ENCODE measurements at places on chromosomes 1 and 21. TPM values are rescaled to one million over a fixed set of nuclear protein-coding genes. Genes with fewer than 3 reads are reported as not detected.

Gene COL11A1
- polyA plus RNA-seq, result not detected

Gene CYP4X1
- not detected for polyA plus RNA-seq

Gene TRAF5
- 128 TPM for polyA plus RNA-seq

Gene AADACL3
- not detected for polyA plus RNA-seq

Gene TMEM269
- polyA plus RNA-seq, result 0.21 TPM

Gene MYBPHL
- polyA plus RNA-seq, result not detected

Gene TTC22
- polyA plus RNA-seq, result 7.8 TPM

Gene OR2L3
- 0.42 TPM for polyA plus RNA-seq

Gene RIMS3
- polyA plus RNA-seq, result 0.78 TPM

Gene TMIGD3
- polyA plus RNA-seq, result not detected

Gene THEM5
- polyA plus RNA-seq, result not detected

Gene VCAM1
- not detected for polyA plus RNA-seq

Gene FAM72B
- polyA plus RNA-seq, result 0.45 TPM

Gene KIF17
- polyA plus RNA-seq, result not detected

DNA sequence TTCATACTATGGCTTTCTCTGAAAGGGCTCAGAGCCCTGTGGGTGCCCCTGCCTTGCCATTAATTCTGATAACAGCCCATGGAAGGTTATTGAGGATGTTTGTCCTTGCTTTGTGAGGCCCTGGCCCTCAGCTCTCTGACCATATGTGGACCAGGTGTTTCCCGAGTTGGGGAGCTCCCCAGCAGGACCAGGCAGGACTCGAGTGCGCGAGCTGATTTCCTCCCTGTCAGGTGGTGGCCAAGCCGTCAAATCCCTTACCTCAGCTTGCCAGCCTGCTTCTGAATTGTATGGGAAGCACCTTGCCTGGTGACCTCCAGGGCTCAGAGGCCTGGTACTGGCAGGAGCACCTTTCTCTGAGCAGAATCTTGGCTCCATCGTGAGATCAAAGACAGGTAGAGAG lies 17.9 kb upstream of the SDE2 start:
- no peak for DNase-seq

GRCh38 chr1:86324130-86324822 lies 71.8 kb downstream of the ODF2L start:
- DNase-seq, result no peak

DNA sequence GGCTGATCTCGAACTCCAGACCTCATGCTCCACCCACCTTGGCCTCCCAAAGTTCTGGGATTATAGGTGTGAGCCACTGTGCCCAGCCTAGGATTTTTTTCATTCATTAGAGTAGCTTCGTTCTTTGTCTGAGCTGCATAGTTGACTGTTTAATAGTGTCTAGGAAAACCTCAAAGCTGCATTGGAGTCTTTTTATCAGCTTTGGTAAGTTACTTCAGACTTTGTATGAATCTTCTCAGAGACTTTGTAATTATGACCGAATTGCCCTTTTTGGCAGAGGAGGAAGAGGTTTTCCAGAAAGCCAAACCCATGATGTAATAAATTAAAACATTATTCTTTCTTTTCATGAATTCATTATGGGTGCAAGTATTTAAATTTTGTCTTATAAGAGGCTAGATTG lies 5.1 kb downstream of the DNAJB4 start:
- DNase-seq, result no peak

DNA sequence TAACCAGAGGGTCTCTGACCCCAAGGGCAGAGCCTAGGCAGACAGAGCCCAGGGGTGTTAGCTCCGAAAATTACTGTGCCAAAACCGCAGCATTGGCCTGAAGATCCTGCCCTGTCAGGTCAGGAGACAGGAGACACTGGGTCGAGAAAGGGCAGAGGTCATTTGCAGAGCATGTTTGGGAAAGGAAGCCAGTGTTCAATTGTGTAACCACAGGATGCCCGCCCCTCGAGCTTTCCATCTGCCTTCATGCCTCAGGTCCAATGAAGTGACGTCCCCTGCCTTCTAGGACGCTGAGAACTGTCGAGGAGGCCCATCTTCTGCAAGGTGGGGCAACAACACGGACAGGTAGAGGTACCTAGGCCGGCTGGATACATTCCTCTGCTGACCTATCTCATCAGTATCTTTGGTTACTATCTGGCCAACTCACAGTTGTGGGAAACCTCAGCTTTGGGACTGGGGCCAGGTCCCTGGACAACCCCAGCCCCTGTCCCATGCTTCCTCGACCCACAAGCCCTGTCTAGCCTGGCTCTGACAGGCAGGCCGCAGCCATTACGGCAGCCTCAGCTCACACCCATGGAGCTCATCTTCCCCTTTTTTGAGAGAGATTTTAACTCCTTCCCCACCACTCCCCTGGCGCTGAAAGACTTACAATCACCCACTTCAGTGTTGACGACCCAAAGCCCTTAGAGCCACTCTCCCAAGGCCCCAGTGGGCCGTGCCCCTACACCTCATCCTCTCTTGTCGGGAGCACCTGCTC lies 1.3 kb downstream of the ARL8A start:
- DNase-seq, result peak; percentile 78

GRCh38 chr1:28909198-28909597 lies 5.2 kb upstream of the EPB41 start:
- no peak for DNase-seq

DNA sequence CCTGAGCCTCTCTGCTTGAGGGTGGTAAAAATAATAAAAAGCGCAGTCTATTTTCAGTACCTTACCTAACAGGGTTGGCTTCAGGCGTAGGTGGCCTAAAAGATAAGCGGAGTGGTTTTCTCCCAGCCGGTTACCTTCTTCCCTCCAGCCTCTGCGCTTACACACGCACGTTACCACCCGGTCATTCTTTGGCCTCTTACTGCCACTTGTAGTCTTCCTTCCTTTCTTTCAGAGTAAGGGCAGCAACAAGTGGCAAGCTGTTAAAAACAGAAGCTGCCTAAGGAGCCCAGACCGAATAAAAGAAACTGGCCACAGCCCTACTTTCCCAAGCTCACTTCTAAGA lies 35.4 kb downstream of the CLCA1 start:
- peak; percentile 17 for DNase-seq

DNA sequence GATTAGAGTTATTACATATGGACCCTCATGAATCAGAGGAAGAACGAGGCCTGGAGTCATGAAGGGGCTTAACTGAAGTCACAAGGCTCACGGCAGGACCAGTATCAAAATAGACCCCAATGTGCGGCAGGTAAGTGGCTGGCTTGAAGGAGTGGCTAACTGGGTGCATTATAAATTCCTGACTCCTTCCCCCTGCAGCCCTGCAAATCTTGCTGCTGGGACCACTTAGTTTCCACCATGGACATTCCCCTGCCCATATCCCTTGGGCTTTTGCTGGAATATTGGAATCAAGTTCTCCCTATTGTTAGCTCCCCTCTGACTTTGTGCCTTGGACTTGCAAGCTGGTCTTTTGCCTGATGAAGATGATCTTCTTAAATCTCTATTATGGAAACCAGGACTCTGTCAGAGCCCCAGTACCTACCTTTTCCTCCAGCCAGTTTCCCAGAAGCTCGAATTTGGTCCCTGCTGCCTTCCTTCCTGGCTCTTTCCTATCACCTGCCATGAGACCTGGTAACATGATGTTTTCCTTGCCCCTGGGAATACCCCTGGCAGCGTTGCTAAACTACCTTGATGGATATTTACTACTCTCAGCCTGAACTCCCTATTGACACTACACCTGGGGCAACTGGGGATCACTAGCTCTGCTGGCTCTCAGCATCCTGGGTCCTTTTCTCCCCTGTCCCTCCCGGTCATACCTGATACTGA lies 156.0 kb upstream of the JUN start:
- DNase-seq, result no peak

- no peak for DNase-seq
Measured at GRCh38 chr1:181326348-181326747, 157.0 kb upstream of the CACNA1E start.

GRCh38 chr1:203440771-203441170 lies 34.8 kb upstream of the PRELP start:
- DNase-seq, result peak; percentile 38

- DNase-seq, result no peak
Measured at GRCh38 chr1:45846931-45847330, 43.5 kb downstream of the MAST2 start.

DNA sequence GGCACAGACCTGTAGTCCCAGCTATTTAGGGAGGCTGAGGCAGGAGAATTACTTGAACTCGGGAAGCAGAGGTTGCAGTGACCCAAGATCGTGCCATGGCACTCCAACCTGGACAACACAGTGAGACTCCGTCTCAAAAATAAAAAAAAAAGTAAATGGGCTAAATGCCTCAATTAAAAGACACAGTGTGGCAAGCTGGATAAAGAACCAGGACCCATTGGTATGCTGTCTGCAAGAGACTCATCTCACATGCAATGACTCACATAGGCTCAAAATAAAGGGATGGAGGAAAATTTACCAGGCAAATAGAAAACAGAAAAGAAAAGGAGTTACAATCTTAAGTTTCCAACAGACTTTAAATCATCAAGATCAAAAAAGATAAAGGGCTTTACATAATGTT lies 40.3 kb downstream of the ACBD6 start:
- no peak for DNase-seq

DNA sequence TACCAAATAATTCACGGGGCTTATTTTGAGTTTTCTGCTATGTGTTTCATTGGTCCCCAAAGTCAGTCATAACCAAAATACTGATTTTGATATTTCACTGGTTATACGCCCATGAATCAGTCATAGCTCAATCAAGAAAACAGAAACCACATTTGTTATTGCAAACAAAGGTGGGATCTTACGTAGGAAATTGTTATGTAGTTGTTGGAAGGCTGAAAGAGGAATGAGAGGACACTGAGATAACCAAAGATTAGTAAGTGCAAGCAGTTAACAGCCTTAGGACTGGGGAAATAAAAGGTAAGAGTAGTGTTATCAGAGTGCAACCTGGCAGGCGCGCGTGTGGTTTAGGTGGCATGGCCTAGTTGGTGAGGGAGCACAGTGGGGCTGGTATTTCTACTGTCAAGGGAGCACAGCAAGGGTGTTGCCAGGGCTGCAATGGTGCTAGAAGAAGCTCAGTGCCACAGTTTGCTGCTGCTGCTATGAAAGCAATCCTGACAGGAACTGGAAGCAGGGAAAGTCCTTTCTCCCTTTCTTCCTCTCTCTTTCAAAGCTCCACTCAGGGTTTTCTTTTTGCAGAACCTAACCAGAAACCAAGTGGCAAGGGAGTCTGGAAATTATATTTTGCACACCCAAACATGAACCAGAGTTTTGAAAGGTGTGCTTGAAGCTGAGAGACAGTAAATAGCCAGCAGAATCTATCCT lies 33.7 kb downstream of the RTCA start:
- no peak for DNase-seq

- no peak for DNase-seq
Measured at GRCh38 chr1:76110666-76111065, 36.1 kb downstream of the ST6GALNAC3 start.

DNA sequence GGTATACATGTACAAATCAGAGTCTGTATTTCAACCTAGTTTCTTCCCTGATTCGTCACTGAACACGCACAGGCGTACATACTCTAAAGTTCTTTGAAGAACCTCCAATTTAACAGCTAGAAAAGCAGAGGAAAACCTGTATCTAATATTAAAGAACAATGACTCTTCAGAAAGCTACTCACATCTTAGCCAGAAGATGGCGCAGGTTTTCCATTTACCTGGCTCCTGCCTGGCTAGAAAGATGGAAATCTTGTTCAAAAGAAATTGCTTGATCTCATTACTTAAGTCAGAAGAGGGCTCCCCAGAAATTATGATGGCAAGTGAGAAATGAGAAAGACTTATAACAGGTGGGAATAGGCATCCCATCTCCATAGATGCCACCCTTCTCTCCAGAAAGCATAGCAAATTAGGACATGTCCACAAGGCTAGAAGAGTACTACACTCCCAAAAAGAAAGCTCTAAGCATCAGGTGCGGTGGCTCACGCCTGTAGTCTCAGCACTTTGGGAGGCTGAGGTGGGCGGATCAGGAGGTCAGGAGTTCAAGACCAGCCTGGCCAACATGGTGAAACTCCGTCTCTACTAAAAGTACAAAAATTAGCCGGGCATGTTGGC lies 19.0 kb upstream of the L1TD1 start:
- DNase-seq, result peak; percentile 41

DNA sequence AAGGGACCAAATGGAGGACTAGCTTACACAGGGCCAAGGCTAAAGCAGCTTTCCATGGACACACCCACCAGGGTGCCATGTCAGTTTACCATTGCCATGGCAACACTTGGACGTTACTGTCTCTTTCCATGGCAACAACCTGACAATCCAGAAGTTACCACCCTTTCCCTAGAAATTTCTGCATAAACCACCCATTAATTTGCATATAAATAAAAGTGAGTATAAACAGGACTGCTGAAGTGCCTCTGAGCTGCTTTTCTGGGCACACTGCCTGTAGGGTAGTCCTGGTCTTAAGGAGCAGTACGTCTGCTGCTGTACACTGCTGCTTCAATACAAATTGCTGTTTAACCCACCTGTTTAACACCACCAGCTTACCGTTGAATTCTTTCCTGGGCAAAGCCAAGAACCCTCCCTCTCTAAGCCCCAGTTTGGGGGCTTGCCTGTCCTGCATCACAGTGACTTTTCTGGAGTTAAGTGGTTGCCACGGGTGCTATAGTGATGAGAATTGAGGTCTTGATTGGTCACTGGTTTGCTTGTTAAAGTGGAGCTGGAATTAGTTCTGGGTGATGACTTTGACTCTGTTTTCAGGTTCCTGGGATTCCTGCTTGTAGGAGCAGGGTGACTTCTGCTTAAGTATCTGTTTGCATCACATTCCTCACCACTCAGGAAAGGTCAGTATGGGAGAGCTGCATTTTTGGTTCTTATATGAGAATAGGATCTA lies 83.2 kb downstream of the CLDN17 start:
- DNase-seq, result no peak

GRCh38 chr1:11156963-11157362 lies 32.2 kb upstream of the ANGPTL7 start:
- DNase-seq, result no peak

DNA sequence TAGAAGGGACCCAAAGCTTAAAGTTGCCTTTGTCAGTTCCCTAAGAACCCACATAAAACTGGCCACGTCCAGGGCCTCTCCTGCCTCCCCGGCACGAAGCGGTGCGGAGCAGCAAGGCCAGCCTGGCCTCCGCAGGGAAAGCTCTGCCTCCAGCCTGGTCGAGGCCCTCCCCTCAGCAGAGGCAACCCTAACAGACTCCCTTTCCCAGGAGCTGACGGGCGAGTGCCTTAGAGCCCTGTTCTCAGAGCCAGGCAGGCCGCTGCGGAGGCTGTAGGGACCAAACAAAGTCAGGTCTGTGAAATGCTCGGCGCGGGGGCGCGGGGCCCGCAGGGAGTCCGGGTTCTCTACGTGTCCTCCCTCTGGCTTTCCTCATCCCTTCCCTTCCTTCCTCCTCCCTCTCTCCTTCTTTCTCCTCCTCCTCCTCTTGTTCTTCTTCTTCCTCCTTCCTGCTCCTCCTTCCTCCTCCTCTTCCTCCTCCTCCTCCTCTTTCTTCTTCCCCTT lies 40.7 kb downstream of the RIPK4 start:
- no peak for DNase-seq

- no peak for DNase-seq
Measured at GRCh38 chr1:69688193-69688592, 120.5 kb downstream of the LRRC7 start.

DNA sequence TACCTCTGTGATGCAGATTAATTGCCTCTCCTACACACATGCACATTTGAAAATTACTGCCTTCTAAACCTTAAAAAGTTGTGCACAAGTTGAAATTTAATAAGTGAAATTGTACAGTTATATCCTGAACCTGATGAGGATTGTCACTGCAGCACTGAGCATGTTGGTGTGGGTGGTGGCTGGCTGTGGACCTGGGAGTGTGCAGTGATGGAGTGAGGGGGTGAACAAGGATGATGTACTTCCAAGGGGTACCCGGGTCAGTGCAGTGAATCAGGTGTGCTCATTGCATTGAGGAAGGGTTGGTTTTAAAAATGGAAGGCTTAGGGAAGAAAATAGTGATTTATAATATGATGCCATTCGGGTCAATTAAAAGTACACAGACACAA lies 24.1 kb downstream of the DIP2A start:
- DNase-seq, result no peak

- DNase-seq, result no peak
Measured at GRCh38 chr1:209704584-209704983, at the start of gene HSD11B1. Gene HSD11B1 (plus strand): TSS chr1:209704846. CDS start chr1:209704943, 97 bp downstream.
